ENCODE measurements at places on chromosomes 12 and 14.

GRCh38 chr14:60658211-60658690 is 9.0 kb upstream of the SIX1 start:
- no peak for DNase-seq

- no peak for DNase-seq
These were observed 63.8 kb upstream of the ACTN1 start for GRCh38 chr14:69042787-69043444.

- DNase-seq: no peak
These were observed 61.8 kb upstream of the ATP2B1 start for GRCh38 chr12:89770391-89770790.

DNA sequence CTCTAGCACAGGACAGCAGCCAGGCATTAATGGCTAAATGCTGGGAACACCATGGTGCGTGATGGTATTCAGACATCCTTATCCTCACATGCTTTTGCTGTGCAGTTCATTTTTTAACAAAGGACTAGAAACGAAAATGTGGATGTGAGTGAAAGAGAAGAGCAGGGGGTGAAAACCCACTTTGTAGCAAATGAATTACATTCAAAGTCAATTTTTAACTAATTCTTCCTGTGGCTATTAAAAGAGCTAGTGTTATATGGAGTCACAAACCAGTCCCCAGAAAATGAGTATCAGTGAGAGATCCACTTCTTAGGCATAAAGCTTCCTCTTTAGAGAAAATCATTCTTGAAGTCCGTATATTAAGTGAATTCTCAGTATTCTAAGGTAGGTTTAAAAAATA is 592.0 kb upstream of the LMO3 start:
- DNase-seq: no peak

GRCh38 chr12:124910561-124911478 is 3.6 kb downstream of the UBC start:
- DNase-seq: no peak

- DNase-seq: no peak
These were observed 6.8 kb downstream of the SIX1 start for GRCh38 chr14:60642270-60643140.

GRCh38 chr14:76953311-76953945 is 75.1 kb downstream of the IRF2BPL start:
- DNase-seq: no peak

GRCh38 chr12:83326666-83327065 is 640.0 kb downstream of the TMTC2 start:
- DNase-seq: no peak

DNA sequence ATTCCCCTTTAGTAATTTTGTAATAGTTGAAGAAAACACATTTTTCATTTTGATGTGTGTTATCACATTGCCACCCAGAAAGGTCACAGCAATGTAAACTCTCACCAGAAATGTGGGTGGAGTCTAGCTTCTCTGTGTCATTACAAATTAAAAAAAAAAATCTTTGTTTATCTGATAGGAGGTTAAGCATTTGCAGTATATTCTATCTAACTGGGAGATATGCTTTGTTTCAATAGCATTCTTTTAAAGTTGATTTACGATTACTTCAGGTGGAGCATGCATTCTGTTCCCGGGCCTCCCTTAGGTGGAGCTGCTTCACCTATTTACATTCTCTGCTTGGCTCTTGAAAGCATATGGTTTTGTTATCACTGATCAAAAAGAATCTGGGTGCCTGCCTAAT is 7.8 kb downstream of the ADIPOR2 start:
- no peak for DNase-seq

- no peak for DNase-seq
These were observed 46.9 kb downstream of the PRMT8 start for GRCh38 chr12:3537719-3538465.

DNA sequence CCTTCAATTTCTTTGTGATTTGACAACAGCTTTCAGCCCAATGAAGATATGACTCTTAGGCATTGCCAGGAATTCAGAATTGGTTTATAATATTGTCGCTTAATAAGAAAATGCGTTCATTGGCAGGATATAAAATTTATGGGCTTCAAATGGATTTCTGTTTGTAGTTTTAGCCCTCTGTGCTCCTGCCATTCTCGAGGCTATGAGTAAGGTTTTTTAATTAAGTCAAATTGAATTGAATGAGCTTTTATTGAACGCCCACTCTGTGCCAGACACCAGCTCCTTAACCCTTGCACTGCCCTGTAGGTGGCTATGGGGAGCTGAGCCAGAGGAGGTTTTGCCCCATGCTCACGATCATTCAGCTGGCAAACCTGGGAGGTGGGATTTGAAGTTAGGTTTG is 115.1 kb downstream of the SLC25A47 start:
- no peak for DNase-seq

DNA sequence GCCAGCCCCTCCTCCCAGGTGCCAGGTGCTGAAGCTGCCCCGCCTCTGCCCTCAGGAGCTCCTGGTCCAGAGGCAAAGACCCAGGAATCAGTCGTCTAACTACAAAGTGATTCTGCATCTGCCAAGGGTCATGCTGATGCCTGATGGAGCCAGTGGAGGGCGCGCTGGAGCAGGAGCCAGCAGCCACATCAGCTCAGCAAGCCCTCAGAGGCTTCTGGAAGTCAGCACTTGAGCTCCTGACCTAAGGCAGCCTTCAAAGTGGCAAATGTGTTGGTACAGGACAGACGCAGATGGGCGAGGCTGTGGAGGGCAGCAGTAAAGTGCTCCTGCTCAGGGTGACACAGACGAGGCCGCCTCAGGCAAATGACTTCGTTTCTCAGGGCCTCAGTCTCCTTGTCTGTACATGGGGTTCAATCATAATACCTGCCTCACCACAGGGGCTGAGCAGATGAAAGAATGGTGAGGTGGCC is 10.9 kb downstream of the C12orf43 start:
- DNase-seq: peak; percentile 50

DNA sequence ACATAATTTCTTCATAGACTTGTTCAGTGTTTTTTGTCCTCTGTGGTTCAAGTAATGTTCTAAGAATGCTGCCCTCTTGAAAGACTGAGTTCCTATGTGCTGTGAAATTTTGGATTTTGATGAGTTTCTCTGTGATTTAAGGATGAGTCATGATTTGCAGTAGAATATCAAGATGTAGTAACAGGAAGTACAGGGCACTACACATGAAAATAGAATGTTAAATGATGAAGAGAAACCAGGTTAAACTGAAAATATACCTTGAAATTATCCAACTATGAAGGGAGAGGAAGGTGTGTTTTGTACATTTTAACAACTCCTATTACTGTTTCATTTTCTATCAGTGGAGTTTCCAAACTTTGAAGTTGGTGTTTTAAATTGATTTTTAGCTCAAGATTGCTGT is 4.8 kb downstream of the ELK3 start:
- no peak for DNase-seq

GRCh38 chr12:10563966-10564365 is 49.4 kb downstream of the MAGOHB start:
- no peak for DNase-seq

DNA sequence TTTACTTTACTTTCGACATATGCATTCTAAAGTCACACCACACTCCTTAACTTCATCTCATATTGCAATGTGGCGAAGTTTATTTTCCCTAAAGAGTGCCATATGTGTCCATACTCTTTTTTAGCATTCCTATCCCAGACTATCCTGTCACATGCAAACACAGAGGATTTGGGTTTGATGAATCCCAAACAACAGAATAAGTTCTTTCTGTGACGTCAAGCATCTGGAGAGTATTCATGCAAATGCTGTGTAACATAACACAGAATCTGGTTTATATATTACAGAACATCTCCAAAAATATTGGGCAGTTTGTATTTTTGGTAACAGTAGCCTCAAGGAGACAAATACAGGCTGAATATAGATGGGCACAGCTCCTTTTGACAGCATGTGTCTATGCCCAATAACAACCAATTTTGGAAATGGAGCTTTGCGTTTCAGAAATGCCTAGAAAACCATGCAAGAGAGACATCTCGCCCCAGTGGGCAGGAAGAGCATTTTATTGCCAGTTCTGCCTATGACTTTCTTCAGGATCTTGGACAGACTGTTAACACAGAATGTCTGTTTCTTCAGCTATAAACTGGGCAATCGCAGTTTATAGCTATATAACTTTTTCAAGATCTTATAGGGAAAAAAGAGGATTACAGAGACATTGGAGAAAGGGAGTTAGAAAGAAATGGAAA is 190.8 kb downstream of the ADAMTS20 start:
- no peak for DNase-seq

DNA sequence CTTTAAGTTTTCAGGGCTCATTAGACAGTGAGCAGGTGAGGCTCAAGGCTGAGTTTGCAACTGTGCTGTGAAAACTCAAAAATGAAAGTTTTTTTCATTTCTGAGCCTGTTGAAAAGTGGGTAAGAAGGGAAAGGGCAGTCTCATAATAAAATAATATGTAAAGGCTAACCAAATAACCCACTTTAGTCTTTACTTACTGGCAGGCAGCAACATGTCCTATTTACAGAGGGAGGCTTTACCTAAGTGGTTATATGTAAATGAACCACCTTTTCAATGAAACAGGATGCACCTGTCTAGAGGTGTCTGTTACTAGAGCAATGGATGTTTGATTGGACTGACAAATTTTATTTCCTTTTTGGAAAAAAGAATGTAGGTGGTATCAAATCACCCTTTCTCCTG is 158.0 kb downstream of the ETV6 start:
- DNase-seq: no peak

DNA sequence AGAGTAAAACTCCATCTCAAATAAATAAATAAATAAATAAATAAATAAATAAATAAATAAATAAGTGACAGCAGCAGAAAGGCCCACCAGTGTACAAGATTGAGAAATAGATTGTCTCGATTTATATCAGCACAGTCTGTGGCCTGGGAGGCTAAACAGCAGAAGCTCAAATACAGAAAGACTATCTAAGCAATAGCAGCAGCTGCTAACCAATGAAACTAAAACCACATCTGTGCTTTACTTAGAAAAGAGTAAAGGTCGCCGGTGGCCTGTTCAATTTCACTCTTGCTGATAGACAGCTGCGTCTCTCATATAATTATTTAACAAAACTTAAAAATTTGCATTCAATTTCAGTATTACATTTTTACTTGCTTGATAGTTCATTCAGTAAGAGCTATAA is 325.7 kb downstream of the CEP128 start:
- DNase-seq: no peak

- DNase-seq: no peak
These were observed 67.5 kb downstream of the GALNT16 start for GRCh38 chr14:69327507-69327906.

DNA sequence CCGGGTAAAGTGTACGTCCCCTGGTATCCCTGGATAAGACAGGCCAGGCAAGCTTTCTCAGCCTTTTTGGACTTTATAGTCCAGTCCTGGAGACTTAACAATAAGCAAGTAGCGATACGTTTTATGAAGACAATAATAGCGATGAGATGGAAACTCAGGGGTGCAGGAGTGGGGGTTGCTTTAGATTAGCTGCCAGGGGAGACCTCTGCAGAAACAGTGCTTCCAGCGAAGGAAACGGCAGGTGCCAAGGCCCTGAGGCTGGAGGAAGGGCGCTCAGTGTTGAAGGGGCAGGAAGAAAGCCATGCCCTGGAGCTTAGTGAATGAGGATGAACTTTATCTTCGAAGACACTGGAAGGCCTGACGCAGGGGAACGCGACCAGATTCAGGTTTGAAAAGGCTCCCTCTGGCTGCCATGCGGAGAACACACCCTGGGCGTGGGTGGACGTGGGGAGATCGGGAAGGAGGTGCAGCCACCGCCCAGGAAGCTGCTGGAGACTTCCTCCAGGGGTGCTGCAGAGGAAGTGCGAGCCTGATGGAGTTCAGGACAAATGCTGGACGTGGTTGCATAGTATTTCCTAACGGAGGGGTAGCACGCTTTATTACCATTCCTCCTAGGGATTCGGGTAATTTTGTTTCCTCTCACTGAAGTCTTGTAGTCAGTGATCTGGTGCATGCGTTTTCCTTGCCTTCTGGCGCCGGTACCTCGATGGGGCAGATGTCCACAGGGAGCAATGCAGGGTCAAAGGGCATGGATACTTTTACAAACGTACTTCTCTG is 26.1 kb upstream of the UBC start:
- DNase-seq: peak; percentile 83

DNA sequence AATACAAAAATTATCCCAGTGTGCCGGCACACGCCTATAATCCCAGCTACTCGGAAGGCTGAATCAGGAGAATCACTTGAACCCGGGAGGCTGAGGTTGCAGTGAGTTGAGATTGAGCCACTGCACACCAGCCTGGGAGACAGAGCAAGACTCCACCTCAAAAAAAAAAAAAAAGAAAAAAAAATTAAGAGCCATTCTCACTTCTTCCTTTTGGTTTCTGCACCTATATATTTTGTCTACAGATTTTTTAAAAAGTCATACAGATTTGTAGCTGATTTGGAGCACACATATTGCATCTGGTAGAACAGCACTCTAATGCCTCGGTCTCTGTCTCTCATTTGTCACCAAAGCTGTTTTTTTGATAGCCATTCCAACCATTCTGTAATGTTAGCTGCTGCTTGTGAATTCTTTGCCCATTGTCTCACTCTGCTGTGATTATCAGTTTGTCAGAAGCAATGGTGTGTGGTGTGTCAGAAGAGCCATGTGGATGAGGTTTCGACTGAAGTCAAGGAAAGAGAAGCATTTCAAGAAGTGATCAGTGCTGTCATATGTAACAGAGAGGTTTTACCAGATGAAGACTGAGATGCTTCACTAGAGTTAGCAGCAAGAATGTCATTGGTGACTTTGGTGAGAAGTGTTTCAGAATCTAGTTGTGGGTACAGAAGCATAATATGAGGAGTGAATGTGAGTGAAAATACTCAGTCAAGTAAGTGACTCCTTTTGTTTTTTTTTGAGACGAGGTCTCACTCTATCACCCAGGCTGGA is 8.7 kb upstream of the KTN1 start:
- no peak for DNase-seq

DNA sequence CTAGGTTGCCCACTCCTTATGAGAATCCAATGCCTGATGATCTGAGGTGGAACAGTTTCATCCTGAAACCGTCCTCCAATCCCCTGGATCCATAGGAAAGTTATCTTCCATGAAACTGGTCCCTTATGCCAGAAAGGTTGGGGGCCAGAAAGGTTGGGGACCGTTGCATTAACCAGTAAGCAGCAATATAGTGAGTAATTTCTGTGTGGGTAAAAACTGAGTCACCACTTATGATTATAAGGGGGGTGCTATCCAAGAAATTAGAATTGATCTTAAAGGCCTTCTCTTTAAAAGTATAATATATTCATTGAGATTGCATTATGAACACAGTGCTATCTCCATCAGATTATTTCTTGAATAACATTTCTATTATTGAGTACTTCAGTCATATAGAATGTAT is 97.2 kb downstream of the PCNX1 start:
- no peak for DNase-seq

DNA sequence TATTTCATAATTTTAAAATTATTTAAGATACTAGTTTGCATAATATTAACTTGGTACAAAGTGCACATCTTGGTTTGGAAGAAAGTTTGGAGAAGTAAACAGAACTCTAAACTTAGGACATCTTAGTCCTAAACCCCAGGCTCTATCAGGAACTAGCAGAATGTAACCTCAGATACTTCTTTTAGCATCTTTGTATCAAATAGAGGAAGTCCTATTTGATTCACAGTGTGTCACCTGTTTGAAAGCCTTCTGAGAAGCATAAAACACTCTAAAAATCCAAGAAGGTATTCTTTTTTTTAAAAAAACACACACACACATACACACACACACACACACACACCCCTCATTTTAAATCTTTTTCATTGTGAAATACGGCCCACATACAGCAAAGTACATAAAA is 12.0 kb upstream of the RNU6-7 start:
- no peak for DNase-seq
